Left colon (tissue), 2 donors: ENCODE measurements at places on chromosomes 6 and 20. TPM values are rescaled to one million over a fixed set of nuclear protein-coding genes. Genes with fewer than 3 reads are reported as not detected.

DNA sequence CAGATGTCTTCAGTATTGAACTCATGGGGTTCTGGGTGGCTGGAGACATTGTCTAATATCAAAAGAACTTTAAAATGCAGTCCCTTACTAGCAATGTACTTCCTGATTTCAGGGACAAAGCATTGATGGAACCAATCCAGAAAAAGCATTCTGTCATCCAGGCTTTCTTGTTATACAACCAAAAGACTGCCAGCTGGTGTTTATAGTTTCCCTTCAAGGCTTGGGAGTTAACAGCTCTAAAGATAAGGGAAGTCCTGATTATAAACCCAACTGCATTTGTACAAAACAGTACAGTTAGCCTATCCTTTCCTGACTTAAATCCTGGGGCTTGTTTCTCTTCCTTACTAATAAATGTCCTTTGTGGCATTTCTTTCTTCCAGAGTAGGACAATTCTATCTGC, 160.0 kb downstream of the COL21A1 start:
- DNase-seq: no peak

Gene HCRTR2
- total RNA-seq: not detected

Gene PTK6
- total RNA-seq: 85.7 TPM

DNA sequence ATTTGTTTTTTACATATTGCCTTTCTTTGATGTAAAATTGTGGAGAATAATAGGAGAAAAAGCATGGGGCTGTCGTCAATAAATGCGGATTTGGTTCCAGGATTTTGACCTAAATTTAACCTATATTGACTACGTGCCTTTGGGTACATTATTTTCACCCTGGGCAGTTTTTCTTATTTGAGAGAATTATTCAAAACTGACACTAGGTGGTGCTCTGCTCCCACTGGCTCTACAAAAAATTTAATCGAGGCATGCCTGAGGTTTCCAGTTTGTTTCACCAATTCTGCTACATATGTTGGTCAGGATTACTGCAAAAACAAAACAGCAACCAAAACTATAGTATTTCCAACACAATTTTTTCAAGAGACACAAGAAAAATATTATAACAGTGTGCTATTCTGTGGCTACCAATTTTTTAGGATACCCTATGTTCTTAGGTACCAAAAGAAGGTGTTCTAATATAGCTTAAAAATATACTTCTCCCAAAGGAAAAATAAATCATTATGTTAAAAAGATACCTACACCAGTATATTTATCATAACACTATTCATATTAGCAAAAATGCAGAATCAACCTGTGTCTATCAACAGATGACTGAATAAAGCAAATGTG, 48.6 kb upstream of the FABP7 start:
- no peak for DNase-seq

DNA sequence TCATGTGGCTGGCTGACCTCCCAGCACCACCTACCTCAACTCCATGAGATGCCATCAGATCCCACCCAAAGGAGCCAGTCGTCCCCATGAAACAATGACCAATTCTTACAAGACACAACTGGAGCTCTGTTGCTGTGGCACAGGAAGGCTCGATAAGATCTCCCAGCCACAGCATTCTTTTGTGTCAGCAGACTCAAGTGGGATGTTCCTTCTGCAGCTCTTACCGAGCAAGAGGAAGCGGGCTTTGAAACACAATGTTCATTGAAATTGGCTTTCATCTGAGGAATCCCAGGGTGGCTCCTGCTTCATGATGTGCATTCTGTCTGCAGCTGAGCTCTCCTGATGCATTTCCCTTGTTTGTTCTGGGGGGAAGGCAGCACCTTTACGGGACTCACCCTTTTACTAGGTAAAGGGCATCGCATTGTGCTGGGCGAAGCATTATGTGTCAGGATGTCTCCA, 222.0 kb upstream of the SGK1 start:
- DNase-seq: no peak

Gene TSHZ2
- 1.7 TPM for total RNA-seq

- DNase-seq: peak; percentile 40
Measured at GRCh38 chr6:36594816-36595643, 868 bp downstream of the SRSF3 start.

DNA sequence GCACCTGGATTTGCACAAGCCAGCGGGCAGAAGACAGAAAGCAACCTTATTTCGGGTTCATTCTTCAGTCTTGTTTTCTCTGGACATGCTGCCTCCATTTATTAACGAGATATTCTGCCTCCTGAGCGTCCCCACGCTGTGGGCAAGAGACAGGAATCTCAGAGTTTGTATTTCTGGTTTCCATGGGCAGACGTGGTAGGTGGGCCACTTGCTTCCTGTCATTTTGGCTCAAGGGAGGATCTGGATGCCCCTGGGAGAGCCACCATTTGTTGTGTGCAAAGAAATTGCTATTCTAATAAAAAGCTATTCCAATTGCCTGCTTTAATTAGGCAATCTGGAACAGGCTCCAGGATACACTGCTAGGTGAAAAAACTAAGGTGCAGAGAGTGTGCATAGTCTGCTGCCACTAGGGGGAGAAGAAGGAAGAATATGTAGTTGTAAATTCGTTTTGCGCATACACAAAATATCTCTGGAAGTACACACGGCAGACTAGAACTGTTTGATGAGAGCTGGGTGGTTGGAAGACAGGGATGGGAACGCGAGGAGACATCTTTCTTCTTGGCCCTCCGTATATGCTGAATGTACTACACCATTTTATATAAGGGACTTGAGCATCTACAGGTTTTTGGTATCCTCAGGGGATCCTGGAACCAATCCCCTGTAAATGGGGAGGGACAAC, 30.1 kb upstream of the SLC16A10 start:
- no peak for DNase-seq

Gene POU5F1
- total RNA-seq: 6.3 TPM
